ENCODE measurements at places on chromosomes 4 and X.

GRCh38 chrX:152915541-152916241 lies 17.8 kb downstream of the ZNF185 start:
- no peak for DNase-seq

GRCh38 chr4:145218251-145218650 lies 37.9 kb upstream of the OTUD4 start:
- DNase-seq = no peak

DNA sequence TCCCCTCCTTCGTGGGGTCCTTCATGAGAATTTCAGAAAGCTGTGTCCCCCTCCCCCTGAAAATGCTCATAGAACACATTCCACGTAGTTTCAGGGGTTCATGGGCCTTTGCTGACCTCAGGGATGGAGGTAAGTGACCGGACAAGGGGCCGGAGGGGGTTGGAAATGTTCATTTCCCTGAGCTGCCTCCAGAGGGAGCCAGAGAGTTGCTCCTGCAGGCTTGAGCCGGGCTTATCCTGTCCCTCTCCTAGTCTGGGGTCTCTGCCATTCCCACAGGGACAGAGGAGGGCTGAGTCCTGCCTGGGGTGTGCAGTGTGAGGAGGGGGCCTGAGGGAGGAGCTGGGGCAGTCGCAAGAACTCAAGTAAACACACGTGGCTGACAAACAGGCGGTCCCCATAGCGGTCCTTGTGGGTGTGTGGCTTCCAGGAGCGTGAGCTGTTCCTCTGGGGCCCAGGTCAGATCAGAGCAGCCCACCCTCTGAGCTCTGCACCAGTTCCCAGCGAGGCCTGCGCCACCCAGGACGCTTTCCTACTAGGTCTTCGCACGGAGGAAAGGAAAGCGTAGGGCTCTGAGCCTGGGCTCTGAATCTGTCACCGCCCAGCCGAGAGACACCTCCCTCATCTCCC lies 62.5 kb downstream of the WFS1 start:
- no peak for DNase-seq

DNA sequence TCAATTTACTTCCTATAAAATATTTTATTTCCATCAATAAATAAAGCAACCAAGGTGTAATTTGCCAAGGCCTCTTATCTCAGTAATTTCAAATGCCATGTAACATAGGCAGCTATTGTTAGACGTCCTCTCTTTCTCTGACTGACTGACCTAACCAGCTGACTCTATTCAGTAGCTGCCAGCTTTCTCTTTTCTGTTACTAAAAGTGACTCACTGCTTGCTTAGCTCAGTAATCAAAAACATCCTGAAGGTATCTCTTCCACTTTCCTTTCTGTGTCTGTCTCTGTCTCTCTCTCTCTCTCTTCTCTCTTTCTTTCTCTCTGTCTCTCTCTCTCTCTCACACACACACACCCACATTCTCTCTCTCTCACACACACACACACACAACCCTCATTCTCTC lies 134.2 kb downstream of the SPOCK3 start:
- no peak for DNase-seq

DNA sequence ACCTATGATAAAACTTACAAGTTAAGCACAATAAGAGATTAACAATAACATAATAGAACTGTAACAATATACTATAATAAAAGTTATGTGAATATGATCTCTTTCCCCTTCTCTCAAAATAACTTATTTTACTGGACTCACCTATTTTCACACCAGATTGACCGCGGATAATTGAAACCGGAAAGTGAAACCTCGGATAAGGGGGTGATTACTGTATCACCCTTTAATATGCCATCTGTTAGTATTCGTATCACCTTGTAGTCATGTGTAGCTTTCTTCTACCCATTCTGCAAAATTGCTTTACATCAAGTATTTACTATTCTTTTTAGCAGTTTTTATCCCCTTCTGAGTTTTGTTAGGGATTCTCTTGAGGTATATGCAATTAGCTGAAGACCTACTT lies 1.8 kb downstream of the SPCS3 start:
- no peak for DNase-seq

- no peak for DNase-seq
Measured at GRCh38 chr4:130359542-130359941, 1263.6 kb downstream of the C4orf33 start.

DNA sequence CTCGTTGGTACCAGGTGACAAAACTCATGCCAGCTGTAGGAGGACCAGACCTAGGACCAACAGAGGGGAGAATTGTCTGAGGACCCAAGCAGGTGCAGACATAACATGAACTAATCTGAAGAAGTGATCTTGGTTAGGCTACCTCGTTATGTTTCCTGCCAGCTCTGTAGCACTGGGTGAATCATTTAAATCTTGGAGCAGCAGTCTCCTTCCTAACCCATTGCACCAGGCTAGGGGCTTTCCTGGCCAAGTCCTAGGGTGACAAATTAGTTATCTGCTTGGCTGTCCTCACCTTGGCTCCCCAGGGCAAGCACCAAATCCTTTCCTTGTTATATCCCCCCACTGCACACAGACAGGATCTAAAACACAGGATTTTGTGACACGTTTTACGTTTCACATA lies 87.8 kb downstream of the WWC2 start:
- DNase-seq = no peak

GRCh38 chr4:24995346-24995919 lies 35.3 kb downstream of the LGI2 start:
- no peak for DNase-seq

DNA sequence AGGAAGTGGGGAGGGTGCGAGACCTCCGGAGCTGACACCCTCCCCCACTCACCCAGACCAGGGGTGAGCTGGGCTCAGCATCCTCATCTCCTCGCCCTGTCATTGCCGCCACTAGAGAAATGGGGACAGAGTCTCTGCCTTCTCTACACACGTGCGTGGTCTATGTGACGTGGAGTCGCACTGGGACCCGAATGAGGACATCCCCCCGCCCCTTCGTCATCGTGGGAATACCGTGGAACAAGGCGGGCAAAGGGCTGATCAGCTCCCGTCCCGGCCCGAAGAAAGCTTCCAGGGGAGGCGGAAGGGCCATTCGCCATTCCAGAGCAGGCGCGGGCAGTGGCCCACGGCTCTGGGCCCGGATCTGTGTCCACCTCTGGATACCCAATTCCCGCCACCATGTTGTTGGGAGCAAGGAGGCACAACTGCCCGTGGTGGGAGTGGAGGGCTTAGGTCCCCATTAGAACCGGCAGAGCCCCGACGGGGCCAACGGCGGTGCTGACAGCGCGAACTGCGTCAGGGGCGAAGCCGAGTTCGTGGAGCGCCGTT lies 12.0 kb downstream of the HMX1 start:
- no peak for DNase-seq

DNA sequence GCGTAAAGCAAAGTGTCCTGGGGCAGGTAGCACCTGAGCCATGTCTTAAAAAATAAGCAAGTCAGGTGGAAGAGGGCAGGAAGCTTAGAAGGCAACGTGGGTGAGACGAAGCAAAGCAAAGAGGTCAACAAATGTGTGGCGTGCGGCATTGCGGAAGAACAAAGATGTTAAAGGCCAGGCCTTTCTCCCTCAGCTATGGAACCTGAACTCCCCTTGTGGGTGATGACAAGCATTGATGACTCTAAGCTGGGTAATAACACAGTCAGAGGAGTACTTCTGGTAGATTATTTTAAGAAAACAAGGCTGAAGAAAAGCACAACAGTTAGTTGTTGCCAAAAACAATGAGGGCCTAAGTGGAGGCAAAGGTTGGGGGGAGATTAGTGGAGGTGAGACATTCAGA lies 29.0 kb upstream of the SORBS2 start:
- no peak for DNase-seq

- DNase-seq = no peak
Measured at GRCh38 chrX:112888916-112889315, 48.3 kb upstream of the AMOT start.

- no peak for DNase-seq
Measured at GRCh38 chr4:4247696-4248028, 361 bp downstream of the TMEM128 start.

GRCh38 chr4:124276461-124276860 lies 436.1 kb downstream of the ANKRD50 start:
- DNase-seq = no peak

DNA sequence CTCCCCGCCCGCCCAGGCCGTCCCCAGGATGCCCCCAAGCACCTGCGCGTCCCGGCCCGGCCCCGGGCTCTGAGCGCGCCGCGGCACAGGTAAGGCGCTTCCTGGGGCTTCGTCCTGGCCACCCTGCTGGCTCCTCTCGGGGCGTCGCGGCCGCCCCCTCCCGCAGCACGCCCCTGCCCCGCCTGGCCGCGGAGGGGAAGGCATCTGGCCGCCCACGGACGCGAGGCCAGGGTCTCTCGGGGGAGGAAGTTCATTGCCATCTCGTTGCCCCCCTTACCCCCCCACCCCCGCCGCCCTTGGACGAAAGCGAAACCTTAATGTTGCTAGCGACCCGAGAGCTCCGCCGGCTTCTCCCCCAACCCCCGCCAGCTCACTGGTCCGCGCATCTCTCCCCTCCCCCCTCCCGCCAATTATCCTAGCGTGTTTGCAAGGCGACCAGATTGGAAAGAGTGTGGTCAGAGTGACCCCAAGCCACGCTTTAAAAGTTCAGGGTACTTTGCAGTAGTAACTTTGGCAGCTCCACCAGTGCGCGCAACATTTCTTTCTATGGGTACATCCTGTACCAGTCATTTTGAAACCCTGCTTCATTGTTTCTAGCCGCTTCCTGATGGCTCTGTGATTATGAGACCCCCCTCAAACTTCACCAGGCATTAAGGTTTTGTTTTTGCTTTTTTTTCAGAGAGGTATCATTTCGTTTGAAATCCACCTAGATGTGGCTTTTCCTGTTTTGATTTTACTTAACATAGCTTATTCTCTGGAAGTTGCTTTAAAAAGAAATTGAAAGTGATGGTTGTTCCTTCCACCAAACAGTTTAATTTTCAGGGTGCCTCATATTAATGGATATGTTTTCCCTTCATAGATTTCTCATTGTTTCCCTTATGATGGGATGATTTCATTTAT lies 626 bp downstream of the TBC1D1 start:
- DNase-seq = peak; percentile 82

DNA sequence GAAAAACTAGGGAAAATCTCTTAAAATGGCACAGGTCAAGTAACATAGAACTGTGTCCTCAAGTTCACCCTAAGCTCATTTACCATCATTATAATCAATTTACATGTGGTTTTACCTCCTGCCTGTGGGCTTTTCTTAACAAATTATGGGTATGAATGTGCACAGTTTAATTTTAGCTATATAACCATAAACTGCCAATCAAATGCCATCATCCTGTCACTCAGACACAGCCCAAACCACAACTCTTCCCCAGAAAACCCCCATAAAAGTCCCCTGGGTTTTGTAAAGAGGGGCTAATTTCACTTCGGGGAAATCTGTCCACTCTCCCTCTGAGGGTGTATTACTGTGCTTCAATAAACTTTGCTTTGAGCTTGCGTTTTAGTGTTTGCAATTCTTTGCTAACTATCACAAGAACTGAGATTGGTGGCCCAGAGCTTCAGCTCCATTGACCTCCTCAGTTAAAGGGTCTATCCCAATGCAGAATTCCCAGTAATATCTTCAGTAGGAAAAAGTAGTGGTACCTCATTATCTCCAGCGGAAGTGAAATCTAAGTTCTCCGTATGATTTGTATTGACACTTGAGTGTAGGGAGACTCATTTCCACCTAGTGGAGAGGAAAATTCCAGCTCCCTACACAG lies 394.6 kb downstream of the SPOCK3 start:
- no peak for DNase-seq

DNA sequence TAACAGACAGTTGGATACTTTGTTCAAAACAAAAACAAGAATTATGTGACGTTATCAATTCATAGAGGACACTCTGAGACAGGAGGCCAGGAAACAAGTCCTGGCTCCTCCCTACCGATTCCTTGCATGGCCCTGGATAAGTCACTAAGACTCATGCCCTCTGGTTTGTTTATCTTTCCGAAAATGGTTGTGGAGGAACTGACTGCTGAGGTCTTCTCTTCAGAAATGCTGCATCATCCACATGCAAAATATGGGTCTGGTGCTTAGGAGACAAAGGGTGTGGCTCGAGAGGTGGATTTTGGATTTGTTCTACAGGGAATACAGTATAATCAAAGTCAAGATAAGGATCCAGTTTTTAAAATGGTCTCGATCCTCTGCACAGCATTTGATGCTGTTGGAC lies 130.9 kb downstream of the RELL1 start:
- DNase-seq = no peak

- DNase-seq = no peak
Measured at GRCh38 chr4:104502471-104502870, 7.8 kb upstream of the CXXC4 start.

DNA sequence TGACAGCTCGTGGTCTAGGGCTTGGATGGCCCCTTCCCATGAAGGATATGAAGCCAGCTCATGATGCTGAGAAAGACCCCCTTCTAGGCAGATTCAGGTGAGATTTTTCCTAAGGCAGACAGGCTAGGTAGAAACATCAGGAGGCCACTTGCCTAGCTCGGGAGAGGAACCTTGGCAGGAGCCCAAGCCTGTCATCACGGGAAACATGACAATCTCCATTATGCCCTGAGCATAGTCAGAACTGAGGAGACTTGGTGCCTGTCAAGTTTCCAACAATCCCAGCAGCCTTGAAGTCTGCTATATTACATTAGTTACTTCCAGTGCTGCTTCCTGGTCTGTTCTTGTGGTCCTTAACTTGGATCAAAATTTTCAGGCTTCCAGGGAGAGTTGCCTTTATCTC lies 18.7 kb upstream of the WDR1 start:
- DNase-seq = no peak

GRCh38 chrX:1519022-1519497 lies 17.9 kb downstream of the P2RY8 start:
- DNase-seq = no peak

DNA sequence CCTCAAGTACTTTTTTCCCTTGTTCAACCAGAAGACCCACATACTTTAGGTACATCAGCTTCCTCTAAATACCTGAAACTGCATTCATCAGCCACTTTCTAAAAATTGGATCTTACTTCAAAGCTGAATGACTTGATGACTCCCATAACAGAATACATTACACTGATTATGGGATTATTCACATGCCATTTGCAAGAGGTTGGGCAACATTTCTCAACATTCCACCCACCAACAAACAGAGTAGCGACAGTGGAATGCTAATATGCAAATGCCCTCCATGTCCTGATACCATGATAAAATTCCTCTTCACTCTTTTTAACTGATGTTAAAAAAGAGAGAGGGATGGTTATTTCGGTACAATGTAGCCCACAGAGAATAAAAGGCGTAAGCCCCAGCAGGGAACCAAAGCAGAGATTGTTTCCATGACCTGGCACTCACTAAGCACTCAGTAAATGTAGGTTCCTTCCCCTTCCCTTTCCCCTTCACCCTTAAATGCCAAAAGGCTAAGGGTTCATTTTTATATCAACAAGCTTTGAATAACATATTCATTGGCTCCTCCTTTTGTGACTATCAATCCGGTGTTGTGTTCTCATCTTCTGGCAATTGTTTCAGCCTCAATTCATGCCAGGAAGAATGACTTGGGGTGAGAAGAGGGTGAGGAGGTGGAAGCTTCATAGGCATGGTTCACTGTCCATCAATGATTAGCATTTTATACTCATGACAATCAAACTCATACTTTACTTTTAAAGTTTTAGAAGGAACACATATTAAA lies 317.2 kb downstream of the DHX15 start:
- no peak for DNase-seq

GRCh38 chrX:12956704-12957534 lies 18.0 kb upstream of the TMSB4X start:
- DNase-seq = no peak

GRCh38 chr4:107834241-107834794 lies 9.6 kb downstream of the SGMS2 start:
- no peak for DNase-seq
